ENCODE measurements at places on chromosomes 7 and 10.
A peak's percentile ranks its signal among the peaks of the same experiment; 100 is the strongest.

DNA sequence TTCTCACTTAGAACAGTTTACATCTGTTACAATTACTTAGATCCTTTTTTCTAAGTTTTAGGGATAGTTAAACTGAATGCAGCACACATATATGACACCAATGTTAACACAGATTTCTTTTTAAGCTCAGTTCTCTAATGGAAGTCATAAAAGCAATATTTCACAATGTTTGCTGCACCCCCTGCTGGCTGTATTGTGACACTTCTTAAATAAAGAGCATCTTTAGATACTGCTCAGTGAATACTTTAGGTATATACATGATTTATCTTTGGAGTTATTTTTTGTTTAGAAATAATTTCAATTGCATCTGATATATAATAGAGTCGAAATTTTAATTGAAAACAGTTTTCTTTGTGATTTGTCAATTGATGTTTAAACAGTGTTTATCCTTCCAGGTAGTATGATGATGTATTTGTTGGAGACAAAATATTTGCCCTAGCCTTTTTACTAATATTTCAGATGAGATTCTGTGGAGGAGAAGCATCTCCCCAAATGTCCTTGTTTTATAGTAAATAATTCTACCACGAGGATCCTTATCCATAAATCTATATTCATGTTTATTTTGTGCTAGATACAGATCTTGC, 174.4 kb downstream of the ST7 start:
- no peak for DNase-seq

DNA sequence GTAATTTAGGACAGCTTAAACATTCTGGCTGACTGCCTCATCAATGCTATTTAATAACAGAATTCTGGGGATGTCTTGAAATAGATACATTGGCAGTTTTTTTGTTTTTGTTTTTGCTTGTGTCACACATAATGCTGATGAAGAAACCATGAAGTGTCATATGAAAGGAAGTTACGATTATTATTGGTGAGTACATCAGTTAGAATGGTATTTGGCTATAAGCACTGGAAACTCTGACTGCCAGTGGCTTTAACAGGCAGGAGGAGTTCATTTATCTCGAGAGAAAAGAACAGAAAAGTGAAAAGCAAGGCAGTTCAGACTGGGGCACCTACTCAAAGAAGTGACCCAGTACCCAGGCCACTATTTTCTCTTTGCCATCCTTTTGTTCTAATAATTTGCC, 18.1 kb downstream of the LSM8 start:
- no peak for DNase-seq

DNA sequence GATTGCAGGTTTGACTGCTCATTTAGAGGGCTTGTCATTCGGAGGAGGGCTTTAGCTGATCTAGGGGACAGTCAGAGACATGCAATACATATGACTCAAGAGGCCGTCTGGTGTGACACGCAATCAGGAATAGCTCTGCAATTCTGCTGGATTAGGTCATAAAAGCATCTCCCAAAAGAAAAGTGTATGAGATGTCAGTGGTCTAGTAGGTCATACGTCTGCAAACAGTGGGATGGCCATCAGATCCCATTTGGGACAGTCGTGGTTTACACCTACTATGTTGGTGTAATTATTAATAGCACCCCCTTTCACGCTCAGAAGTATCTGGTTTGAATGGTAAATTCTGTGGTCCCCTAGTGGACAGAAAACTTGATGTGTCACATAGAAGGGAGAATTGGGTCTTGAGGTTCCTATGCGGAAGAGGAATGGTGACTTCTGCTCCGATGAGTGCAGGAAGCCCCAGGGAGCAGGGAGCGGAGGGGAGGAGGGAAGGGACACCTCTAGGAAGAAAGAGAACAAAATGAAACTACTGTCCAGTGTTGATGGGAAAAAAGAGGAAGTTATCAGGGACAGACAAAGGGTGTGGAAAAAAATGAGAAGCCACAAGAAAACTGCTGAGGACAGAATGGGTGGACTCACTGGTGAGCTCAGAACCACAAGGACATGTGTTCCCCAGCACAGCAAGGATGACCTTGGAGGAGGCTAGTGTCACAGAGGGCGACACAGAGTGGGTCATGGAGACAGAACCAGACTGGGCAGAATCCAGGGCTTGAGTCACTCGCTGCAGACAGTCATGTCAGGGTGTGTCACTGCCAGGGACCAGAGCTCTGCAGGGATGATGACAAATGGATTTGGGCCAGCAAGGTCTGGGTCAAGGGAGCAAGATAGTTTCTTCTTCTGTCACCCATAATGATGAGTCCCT, 59.9 kb downstream of the MAP3K8 start:
- DNase-seq, result peak; percentile 19

GRCh38 chr7:2734751-2735571, 47.0 kb downstream of the AMZ1 start:
- DNase-seq, result no peak

GRCh38 chr10:95248989-95249388, 41.8 kb downstream of the PDLIM1 start:
- DNase-seq, result no peak

DNA sequence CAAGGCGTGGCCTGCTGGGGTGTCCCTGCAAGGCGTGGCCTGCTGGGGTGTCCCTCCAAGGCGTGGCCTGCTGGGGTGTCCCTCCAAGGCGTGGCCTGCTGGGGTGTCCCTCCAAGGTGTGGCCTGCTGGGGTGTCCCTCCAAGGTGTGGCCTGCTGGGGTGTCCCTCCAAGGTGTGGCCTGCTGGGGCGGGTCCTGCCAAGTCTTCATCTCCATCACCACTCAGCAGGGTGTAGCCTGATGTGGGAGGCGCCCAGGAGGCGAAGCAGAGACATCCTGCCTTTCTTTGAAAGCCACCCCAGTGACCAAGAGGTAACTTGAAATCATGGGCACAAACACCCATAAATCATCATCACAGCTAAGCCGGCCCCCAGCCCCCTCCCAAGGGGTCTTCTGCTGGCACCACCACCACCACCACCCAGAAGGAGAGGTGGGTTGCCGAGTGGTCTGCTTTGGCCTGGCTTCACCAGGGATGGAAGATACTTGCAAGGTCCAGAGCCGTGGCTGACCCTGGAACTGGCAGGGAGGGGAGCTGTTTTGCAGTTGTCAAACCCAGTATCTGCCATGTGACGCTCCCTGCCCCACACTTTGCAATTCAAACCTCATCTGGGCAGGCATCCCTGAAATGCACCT, 190.6 kb downstream of the EBF3 start:
- DNase-seq, result no peak

- DNase-seq, result no peak
Observed at GRCh38 chr10:100790761-100791208, 45.4 kb downstream of the PAX2 start.

DNA sequence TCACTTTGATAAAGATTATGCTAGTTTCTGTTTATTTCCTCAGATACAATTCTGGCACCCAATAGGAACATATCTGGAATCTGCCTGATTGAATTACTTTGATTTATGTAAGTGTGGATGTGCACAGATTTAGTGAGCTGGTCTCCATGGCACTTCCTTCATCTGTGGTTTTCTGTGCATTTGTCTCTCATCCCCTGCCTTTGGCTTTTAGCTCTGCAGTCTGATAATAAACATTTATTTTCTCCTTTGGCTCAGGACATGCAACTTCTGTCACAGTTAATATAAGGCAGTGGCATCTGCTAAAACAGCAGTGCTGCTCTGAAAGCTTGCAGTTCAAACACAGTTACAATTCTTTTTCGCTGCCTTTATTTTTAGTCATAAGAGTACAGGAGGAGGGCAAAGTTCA, 273.7 kb upstream of the CHRM2 start:
- no peak for DNase-seq

DNA sequence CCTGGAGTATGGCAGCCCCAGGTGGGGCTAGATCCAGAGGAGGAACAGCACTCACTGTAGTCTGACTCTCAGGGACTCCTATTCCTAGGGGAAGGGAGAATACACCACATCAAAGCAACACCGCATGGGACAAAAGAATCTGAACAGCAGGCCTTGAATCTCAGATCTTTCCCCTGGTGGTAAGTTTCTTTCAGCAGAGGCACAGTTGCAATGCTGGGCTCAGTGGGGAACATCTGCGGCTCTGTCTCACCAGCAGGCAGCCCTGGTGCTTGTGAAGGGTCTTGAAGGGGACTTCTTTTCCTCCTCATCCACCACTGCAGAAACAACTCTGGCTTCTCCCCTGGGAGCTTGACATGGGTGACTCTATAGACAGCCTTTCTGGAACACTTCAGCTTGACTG, 111.2 kb upstream of the ARHGAP21 start:
- DNase-seq, result no peak

GRCh38 chr7:83588602-83589240, 60.2 kb downstream of the SEMA3E start:
- DNase-seq, result no peak

DNA sequence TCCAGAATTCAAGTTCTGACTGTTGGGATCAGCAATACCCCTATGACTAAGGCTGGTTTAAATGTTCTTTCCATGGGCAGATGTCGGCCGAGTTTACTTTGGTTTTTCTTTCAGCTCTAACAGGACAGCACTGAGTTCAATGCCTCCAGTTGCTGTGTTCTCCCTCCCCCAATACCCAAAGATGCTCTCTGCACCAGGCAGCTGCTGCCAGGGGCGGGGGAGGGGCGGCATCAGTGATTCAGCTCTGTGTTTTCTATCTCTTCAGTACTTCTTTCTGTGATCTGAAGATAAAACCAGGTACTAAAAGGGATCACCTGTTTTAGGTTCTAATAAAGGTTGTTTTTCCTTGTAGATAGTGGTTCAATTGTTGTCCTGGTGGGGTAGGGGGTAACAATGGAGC, 576.7 kb upstream of the POT1 start:
- no peak for DNase-seq

- no peak for DNase-seq
Observed at GRCh38 chr7:107644309-107644974, 16.2 kb upstream of the SLC26A4 start.

DNA sequence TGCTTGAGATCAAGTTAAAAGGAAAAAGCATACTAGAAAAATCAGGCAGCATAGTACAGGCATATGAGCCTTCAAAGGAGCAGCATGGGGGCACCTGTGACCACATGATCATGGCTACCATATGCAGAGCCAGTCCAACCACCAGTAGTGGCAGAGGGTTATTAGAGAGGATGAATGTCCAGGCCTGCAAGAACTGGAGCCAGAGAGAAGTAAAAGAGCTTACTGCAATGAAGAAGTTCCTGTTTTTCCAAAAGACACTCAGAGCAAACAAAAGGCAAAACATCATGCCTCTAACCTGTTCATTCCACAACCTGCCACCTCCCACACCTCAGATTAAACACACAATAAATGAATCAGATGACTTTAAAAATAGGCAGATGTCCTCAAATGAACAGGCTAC, 99.6 kb upstream of the NAMPT start:
- no peak for DNase-seq

DNA sequence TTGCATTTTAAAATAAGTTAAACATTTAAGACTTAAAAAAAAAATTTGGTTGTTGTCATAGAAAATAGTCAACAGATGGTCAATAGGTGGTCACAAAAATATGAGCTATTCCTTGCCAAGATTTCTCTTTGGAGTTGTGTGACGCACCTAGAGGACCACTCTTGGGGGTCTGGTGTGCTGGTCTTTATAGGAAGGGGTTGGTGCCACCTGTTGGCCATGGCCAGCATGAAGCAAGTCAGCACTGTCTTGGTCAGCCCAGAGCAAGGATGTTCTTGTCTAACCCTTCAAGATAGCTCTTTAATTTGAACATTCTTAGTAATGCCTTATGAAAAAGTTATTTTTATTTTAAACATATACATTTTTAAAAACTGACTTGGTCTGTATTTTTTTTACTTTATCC, 267.9 kb upstream of the CNTNAP2 start:
- no peak for DNase-seq

- no peak for DNase-seq
Observed at GRCh38 chr10:96625173-96625572, 38.4 kb upstream of the TM9SF3 start.

DNA sequence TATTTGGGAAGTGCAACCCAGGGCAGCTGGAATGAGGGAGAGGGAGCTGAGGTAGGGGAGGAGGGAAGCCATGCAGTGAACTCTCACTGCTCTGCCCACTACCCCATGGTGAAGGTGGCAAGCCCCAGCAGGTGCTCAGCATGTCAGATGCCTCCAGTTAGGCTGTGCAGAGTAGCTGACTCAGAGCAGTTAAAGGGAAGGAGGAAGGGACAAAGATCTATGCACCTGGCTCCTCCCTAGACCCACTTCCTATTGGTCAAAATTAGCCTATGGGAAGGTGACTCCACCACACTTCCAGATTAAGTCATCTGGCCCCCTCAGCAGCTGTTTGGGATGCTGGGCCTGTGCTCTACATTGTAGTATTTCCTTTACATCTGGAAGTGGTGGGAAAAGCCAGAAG, 125.7 kb upstream of the MTPN start:
- no peak for DNase-seq

DNA sequence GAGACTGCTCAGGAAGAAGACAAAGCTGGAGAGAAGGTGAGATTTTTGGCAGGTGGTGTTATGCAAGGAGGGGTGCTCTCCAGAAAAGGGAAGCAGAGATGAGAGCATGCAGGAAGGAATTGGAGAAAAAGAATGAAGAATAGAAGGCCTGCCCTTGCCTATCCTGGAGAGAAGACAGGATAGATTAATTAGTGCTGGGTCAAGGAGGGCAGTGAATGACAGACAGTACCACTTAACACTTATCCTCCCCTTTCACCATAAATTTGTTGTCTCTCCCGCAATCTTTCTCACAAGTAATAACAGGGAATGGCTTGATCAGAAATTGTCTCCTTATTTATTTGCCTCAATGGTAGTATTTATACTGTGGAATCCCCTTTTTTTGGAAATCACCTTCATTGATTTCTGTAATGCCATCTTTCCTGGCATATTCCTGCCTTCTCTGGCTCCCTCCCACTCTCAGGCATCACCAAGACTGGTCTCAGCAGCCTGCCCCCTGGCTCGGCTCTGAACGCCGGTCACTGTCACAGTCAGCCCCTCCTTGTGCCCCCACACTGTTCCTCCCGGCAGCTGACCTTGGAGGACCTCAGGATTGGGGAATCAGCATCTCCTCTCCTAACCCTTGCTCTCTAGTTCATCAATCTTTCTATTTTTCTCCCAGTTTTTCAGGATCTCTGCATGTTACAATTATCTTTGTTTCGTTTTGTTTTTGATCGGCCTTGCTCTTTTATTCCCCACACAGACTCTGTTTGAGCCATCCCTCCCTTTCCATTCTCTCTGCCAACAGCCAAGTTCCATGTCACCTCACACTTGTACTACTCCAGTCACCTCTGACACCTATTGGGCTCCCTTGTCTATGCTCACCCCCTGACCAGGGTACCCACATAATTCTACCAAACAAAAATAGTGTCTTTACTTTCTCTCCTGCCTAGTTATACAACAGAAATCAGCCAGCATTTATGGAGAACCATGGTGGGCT, 294.2 kb downstream of the PLXDC2 start:
- DNase-seq, result no peak

- no peak for DNase-seq
Observed at GRCh38 chr7:46007194-46007593, 86.1 kb upstream of the IGFBP3 start.

DNA sequence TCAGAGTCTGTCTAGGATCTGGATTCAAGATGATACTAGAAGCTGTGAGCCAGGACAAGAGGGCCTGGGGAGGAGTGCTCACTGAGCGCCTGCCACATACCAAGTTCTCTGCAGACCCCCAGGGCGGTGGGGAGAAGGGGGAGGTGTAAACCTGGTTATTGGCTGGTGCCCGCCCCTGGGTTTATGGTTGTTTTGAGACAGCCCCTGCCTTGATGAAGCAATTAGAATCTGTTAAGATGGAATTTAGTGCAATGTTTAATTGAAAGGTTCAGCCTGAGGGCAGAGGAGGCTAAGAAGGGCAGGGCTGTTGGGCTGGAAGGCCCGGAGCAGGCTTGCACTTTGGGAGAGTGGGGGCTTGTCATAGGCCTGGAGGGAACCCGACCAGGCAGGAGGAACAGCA, 42.7 kb downstream of the PRF1 start:
- DNase-seq, result no peak

Measured in T1000 (cell line).